ENCODE measurements at places on chromosomes 7 and 10.

GRCh38 chr7:22120391-22121053, 174.8 kb upstream of the CDCA7L start:
- DNase-seq, result no peak

DNA sequence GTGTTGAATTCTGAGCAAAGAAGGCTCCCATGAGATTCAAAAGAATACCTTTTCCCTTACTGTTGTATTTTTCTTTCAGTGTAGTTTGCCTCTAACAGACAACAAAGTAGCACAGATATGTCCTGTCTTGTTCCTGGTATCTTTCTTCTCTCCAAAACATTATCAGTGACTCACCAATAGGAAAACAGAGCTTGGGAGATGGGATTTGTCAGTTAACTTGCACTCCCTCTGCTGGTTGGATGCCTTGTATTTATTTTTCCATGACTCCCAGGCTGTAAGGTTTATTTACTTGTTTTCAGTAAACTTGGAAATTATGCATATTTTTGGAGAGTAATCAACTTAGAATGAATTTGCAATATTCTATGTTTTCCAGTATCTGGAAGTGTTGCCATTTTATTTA, 129.7 kb downstream of the SAMD9 start:
- no peak for DNase-seq

- DNase-seq, result no peak
These were observed 46.4 kb downstream of the TYW1B start for GRCh38 chr7:72781631-72782030.

DNA sequence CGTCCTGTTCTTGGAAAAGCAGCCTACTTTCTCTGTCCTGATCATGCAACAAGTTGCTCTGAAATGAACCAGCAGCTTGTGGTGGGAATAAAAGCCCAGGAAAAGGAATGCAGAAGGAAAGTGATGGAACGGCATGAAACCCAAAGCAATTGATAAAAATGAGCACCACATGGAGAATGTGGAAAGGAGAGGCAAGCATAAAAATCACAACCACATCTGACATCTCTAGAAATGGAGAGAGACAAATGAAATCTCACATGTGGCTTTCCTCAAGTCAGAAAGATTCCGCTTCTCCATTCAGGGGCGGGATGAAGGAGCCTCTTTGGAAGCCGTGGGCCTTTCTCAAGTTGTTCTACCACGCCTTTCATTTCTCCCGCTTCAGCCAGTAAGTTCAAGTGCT, 631.7 kb upstream of the GALNT17 start:
- no peak for DNase-seq

DNA sequence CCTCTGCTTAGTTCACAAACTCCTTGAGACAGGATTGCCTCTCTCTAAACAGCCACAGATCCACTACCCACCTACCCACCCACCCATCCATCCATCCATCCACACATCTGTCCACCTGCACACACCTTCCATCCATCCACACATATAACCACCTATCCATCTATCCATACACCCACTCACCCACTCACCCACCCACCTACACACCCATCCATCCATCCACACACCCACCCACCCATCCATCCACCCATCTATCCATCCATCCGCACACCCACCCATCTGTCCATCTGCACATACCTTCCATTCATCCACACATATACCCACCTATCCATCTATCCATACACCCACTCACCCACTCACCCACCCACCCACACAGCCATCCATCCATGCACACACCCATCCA, 9.7 kb downstream of the TECPR1 start:
- no peak for DNase-seq

DNA sequence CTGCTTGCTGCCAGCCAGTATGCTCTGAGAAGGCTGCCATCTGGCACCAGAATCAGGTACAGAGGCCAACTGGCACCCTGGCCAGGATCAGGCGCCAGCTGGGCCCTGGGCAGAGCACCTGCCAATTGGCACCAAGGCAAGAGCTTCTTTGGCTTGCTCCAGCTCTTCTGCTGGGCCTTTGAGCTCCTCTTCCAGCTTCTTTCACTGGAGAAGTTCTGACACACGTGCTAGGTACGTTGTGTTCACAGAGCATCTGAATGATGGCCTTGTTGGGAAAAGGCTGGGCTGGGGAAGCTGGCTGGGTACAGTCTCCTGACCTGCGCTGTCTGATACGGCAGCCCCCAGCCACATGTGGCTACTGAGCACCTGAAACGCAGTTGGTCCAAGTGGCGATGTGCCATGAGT, 31.7 kb upstream of the OPALIN start:
- no peak for DNase-seq

- no peak for DNase-seq
These were observed 14.0 kb upstream of the PTTG1IP2 start for GRCh38 chr7:90455163-90456030.

GRCh38 chr7:139647085-139647484, 123.6 kb downstream of the CLEC2L start:
- DNase-seq, result no peak

DNA sequence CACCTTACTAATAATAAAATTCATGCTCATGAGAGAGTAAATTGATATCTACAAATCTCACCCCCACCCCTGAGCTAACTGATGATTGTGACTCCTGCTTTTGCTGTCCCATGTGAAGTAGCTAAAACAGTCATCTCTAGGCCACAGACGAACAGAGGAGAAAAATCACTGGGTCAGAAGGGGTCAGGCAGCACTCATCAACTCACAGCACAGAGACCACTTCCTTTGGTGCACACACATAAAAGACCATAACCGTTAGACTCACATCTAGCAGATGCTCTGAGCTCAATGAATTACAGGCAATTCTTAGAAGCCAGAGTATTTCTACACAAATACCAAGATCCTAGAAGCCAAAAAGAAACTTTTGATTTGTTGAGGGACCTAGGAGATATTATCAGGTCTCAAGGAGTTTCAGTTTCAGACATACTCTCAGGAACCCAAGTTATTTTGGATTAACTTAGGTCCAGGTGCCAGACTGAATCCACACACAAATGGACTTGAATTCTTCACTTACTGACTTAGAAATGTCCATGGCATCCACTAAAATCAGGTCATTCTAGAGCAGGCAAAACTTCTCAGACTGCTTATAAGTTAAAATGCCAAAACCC, 65.0 kb upstream of the TES start:
- no peak for DNase-seq

DNA sequence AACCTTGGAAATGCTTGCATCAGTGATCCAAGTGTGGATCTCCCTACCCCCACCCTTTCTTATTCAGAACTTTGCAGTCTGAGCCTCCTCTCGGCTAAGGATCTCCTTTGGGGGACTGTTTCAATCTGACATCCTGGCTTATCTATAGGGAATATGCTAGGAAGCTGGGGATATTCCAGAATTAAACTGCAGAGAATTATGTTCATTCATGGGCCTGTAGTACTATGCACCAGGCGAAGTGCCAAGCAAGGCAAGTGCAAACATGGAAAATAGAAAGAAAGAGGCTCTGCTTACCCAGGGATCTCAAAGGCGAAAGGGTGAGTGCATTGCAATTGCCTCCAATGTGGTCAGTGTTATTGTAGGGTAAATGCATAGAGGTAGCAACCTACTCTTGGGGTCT, 96.5 kb downstream of the CACNB2 start:
- DNase-seq, result no peak

DNA sequence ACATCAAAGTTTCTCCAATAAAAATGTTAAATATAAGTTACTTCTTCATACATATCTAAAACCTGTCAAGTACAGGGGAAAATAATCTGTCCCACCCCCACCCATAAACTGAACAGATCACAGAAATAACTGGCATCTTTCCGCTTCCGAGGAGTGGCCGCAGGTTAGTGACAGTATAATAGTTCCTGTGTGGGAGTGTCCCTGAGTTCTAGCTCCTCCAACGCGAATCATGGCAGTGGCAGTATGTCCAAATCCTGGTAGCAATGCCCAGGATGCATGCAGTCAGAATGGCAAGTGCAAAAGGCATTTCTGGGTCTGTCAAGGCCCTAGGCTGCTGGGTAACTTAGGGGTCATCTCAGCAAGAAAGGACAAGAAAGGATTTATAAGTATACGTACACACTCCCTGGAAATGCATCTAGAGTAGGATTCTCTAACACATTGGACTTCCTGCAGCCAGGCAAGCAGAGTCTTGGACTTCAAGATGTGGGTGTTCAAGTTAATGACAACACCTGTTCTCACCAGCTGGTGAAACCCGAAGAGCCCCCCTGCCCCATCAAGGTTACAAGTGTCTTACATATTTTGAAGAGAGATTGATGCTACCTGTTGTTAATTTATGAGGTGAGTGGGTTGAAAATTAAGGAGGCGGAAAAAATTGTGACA, 94.4 kb upstream of the COL1A2 start:
- no peak for DNase-seq

- no peak for DNase-seq
These were observed 22.5 kb upstream of the CHRM2 start for GRCh38 chr7:136845899-136846465.

- DNase-seq, result no peak
These were observed 568.3 kb downstream of the KIF20B start for GRCh38 chr10:90269699-90270098.

DNA sequence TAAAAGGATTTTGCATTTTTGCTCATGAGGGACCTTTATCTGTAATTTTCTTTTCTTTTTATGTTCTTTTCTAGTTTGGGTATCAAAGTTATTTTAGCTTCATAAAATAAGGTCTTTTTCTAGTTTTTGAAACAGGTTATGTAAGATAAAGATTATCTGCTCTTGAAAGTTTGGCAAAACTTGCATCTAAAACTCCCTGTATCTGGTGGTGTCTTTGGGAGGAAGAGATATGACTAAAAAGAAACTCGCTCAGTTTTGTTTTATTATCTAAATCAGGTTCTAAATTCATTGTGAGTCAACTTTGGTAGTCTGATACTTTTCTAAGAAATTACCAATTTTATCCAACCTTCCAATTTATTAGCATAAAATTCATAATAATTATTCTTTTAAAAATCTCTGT, 55.1 kb downstream of the VCL start:
- DNase-seq, result no peak

- no peak for DNase-seq
These were observed 54.8 kb downstream of the LYZL1 start for GRCh38 chr10:29343607-29344038.

- no peak for DNase-seq
These were observed 95.0 kb downstream of the ST7 start for GRCh38 chr7:117048114-117048866.

DNA sequence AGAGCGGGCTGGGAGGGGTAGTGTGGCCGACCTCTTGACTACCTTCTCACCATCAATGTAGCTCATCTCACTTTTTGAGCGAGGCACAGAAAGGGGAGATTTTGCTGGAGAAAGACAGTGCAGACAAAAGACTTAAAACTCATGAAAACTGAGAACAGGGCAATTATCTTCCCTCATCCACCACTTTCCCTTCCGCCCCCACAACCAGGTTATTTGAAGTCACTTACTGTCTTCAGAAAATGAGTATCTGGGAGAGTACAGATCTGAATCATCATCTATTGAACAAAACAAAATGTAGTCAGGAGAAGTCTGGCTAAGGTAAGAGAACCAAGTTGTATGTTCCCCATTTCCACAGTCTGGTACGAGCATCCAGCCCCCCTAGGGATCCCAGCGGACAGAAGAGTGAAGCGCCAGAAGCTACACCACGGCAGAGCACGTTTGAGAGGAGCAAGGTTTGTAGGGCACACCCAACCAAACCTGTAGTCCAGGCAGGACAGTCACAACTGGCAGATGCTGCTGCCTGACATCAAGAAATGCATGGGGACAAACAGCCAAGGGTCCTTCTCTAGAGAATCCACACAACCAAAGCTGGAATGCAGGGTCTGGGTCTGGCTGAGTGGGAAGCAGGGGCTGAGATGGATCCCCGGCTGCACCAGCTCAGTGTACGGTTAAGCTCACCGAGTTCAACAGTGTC, 93.4 kb upstream of the PDLIM1 start:
- DNase-seq, result no peak

- no peak for DNase-seq
These were observed 56.9 kb downstream of the HDAC9 start for GRCh38 chr7:18552316-18552916.

DNA sequence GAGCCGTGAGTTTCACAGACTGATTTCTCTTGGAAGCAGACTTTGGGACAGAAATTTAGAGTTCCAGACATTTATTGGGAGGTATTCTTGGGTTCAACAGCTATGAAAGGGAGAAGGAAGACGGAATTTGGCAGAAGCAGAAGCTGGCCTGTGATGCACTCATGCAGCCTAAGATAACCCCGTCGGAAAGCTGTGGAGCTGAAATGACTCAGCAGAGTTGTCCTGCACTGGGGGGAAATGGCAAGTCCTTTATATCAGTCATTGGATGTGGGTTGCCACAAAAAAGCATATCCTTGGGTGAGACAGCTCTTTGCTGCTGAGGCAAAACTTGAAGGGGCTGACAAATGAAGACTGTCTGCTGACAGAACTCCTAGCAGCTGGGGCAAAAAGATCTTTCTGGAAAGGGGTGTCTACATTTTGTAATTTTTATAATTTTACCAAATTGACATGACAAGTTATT, 11.5 kb upstream of the MICU1 start:
- no peak for DNase-seq

GRCh38 chr7:151776876-151777494, 99.9 kb downstream of the PRKAG2 start:
- DNase-seq, result no peak

GRCh38 chr7:126656165-126656564, 596.6 kb downstream of the GRM8 start:
- DNase-seq, result no peak

DNA sequence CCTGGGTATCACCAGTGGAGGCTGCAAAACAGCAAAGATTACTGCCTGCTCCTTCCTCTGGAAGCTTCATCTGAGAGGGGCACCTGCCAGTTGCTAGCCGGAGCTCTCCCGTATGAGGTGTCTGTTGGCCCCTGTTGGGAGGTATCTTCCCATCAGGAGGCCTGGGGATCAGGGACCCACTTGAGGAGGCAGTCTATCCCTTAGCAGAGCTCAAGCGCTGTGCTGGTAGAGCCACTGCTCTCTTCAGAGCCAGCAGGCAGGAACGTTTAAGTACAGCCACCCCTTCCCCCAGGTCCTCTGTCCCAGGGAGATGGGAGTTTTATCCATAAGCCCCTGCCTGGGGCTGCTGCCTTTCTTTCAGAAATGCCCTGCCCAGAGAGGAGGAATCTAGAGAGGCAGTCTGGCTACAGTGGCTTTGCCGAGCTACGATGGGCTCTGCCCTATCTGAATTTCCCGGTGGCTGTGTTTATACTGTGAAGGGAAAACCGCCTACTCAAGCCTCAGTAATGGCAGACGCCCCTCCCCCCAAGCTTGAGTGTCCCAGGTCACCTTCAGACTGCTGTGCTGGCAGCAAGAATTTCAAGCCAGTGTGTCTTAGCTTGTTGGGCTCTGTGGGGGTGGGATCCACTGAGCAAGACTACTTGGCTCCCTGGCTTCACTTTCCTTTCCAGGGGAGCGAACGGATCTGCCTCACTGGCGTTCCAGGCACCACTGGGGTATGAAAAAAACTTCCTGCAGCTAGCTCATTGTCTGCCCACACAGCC, 19.6 kb downstream of the SEMA3E start:
- DNase-seq, result no peak

GRCh38 chr10:48508791-48509772, 95.8 kb downstream of the ARHGAP22 start:
- DNase-seq, result no peak

All from stimulated activated CD4-positive, alpha-beta T cell treated with anti-CD3 and anti-CD28 coated beads, Interleukin-15, amount 100 ng/mL, for 1 hour (primary cell).